T-helper 17 cell (primary cell): ENCODE measurements at places on chromosomes 1 and 21. TPM values are rescaled to one million over a fixed set of nuclear protein-coding genes. Genes with fewer than 3 reads are reported as not detected.

- no peak for DNase-seq
- peaks cover 9% of the 10 kb centered on the region for H3K27me3 ChIP-seq
- H3K4me3 ChIP-seq = no peak overlapping the region
- H3K4me1 ChIP-seq = peaks cover 10% of the 10 kb centered on the region
- H3K36me3 ChIP-seq = no peaks in the 10 kb centered on the region
- H3K27ac ChIP-seq = no peak overlapping the region
Observed at GRCh38 chr1:108071601-108072000, 106.6 kb upstream of the VAV3 start.

GRCh38 chr1:79519084-79519760 is 512.7 kb upstream of the ADGRL4 start:
- H3K36me3 ChIP-seq = no peaks in the 10 kb centered on the region
- no peaks in the 10 kb centered on the region for H3K27me3 ChIP-seq
- H3K27ac ChIP-seq = no peak overlapping the region
- no peak overlapping the region for H3K4me3 ChIP-seq
- DNase-seq = no peak
- no peaks in the 10 kb centered on the region for H3K4me1 ChIP-seq

GRCh38 chr1:174110053-174110452 is 49.3 kb upstream of the RABGAP1L start:
- no peak overlapping the region for H3K27ac ChIP-seq
- no peak overlapping the region for H3K4me3 ChIP-seq
- H3K36me3 ChIP-seq = peaks cover 2% of the 10 kb centered on the region
- peaks cover 3% of the 10 kb centered on the region for H3K4me1 ChIP-seq
- no peak for DNase-seq

DNA sequence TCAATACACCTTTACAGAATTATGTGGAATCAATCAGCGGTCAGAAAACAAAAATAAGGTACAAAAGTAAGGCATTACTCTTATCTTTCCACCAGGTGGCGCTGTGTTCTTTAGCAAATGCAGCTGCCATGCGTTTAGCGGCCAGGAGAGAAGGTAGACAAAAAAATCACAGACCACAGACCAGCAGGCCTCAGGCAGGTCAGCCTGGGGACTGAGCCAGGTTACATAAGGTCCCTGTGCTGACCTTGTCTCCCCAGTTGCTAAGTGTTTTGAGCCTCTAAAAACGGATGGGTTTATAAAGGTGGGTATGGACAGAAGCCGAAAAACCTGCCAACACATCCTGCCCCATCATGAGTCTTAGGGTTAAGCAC is 2.8 kb downstream of the RGS16 start:
- H3K27me3 ChIP-seq = no peaks in the 10 kb centered on the region
- H3K4me1 ChIP-seq = peaks cover 15% of the 10 kb centered on the region
- H3K36me3 ChIP-seq = peaks cover 2% of the 10 kb centered on the region

DNA sequence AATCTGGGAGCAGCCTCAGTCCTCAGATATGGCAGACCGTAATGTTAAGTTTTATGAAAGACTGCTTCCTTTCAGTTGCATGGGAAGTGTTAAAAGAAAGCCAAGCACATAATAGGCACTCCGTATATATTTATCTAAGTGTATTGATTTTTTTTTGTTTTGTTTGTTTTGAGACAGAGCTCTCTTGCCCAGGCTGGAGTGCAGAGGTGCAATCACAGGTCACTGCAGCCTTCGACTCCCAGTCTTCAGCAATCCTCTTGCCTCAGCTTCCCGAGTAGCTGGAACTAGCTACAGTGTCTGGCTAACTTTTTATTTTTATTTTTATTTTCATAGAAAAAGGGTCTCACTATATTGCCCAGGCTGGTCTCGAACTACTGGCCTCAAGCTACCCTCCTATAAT is 341.8 kb downstream of the USH2A start:
- no peaks in the 10 kb centered on the region for H3K4me1 ChIP-seq
- H3K27ac ChIP-seq = no peak overlapping the region
- H3K4me3 ChIP-seq = no peak overlapping the region
- DNase-seq = no peak

Gene SIK1
- 266 TPM for total RNA-seq
